ENCODE measurements at places on chromosomes 2 and 18.
A peak's percentile ranks its signal among the peaks of the same experiment; 100 is the strongest.

- DNase-seq: no peak
These were observed 76.0 kb downstream of the KLHL29 start for GRCh38 chr2:23460993-23461392.

GRCh38 chr18:55900380-55900779 is 312.4 kb upstream of the TCF4 start:
- DNase-seq: no peak

DNA sequence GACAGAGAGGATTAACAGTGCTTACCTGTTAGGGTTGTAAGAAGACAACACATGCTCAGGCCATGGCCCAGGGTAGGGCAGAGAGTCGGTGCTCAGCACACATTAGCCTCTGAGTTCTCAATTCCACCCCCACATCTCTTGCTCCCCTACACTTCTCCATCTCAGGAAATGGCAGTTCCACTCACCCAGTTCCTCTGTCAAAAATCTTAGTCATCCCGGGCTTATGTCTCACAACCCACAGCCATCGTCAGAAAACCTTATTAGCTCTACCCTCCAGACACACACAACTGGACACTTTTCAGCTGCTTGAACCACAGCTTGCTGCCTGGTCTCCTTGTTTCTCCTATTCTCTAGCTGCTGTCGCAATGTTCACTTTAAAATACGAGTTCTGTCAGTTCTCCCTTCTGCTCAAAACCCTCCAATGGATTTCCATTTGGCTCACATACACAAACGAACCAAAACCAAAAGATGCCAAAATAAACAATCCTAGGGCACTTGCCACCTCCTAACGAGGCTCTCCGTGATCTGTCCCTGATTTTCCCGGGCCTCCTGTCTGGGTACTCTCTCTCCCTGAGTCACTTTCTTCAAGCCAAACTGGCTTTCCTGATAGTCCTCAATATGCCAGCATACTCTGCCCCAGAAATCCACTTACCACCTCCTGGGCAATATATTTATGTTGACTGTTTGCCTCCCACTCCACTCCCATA is 89.7 kb downstream of the KCTD1 start:
- no peak for DNase-seq

DNA sequence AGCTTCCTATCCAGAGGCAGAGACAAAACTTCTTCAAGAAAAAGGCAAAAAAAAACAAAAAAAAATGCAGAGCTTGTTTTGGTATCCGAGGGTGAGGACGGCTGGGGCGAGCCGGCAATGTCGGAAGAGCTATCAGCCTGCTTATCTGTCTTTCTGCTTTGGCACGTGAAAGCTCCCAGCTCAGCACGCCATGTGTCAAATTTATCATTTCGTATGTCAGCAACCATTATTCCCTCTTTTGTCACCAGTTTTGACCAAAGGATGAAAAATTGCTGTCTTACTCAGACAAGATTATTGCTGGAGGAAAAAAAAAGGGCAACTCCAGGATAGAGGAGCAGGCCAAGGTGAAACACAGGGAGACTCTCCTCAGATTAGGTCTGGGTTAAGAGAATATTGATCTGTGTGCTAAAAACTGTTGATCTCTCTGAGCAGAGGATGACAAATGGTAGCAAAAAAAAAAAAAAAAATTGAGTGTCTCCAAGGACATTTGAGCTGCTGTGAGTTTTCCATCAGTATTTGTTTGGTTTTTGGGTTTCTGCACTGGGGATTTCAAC is 532.0 kb upstream of the POU3F3 start:
- DNase-seq: no peak

DNA sequence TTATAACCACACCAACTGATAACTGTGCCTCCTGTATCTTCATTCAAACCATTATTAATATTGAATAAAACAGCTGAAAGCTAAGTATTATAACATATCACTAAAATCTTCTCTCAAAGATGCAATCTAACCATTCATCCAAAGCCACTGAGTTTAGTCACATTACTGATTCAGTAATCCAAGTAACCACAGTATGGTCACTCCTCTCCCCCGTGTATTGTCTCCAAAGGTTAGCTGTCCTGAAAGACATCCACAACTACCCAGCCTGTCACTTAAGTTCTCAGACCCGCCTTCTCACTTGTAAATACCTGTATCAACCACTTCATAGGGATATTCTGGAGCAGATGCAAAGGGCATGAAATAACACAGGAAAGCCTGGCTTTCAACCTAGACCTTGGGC is 213.4 kb upstream of the BOD1L2 start:
- no peak for DNase-seq

DNA sequence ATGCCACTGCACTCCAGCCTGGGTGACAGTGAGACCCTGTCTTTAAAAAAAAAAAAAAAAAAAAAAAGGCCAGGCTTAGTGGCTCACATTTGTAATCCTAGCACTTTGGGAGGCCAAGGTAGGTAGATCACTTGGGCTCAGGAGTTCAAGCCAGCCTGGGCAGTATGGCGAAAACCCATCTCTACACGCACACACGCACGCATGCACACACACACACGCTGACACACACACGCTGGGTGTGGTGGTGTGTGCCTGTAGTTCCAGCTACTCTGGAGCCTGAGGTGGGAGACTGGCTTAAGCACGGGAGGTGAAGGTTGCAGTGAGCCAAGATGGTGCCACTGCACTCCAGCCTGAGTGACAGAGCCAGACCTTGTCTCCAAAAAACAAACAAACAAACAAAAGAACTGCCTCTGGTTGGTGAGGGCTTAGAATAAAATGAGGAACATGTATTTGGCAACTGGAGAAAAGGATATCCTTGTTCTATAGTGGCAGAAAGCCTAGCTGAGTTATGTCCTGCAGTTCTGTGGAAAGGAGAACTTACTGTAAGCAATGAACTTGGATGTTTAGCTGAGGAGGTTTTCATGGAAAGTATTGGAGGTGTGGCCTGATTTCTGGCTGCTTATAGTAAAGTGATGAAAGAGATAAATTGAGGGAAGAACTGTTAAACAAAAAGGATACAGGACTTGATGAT is 34.0 kb downstream of the HAT1 start:
- no peak for DNase-seq

DNA sequence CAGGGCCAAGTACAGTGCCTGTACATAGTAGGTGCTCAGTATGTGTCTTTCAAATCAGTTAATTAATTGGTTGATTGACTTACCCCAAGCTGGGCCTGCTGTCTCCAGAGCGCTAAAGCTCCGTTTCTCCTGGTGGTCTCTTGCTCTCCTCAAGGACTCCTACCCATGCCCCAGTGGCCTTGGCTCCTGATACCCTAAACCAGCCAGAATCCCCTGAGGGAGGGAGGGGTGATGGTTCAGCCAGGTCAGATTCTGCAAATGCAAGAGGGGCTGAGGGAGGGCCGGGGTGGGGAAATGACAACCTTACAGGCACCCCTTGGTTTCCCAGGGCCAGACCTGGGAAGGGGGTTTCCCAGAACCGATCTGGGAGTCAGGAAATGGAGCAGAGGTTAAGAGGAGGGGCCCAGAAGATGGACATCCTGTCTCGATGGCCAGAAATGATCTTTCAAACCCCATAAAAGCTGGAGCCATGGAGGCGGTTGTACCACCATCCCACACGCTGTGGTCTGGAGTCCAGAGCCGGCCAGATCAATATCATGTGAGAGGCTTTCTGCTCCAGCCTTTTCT is 209.1 kb downstream of the TNS1 start:
- DNase-seq: no peak

DNA sequence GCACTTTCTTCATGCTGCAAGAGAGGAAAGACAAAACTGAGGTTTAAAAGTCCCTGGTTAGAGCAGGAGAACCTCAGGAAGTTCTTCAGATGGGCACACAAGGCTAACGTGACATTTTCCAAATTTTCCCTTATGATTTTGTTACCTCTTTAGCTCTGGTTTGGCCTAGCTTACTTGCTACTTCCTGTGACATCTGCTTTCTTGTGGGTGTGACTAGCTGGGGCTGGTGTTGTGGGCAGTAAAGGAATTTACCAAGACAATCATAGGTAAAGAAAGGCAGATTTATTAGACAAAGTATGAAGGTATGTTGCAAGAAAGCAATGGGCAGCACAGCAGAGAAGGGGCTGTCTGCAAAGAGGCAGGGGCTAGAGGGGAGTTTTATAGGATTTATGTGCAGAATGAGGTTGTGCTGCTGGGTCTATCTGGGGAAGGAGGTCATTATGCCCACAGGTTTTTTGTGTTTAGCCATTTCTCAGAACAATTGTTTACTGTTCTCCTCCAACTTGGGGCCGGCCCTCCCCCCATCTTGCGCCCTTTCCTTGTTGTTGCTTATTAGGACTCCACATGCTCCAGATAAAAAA is 6.7 kb upstream of the TNP1 start:
- DNase-seq: no peak

- DNase-seq: peak; percentile 19
These were observed at the start of gene LRP2 for GRCh38 chr2:169362118-169362893. Gene LRP2, minus strand, starts transcription at chr2:169362534. Its CDS starts 135 bp downstream, at chr2:169362399.

- no peak for DNase-seq
These were observed 211.6 kb downstream of the DOK6 start for GRCh38 chr18:69612242-69612641.

DNA sequence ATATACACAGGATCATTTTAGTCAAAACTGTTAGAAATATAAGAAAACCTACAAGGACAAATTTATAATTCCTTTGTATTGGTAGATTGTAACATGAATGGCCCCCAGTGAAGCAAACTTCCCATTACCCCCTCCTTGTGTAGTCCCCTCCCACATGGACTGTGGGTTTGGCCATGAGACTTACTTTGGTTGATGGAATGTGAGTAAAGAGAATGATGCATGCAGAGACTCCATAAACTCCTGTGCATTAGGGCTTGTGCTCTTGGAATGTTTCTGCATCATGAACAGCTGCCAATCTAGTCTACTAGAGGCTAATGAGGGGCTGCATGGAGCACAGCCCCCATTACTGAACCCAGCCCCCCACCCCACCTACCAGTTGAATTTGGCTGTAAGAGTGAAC is 8.3 kb upstream of the TGFA start:
- DNase-seq: no peak

GRCh38 chr2:5353565-5353964 is 338.6 kb upstream of the SOX11 start:
- no peak for DNase-seq

DNA sequence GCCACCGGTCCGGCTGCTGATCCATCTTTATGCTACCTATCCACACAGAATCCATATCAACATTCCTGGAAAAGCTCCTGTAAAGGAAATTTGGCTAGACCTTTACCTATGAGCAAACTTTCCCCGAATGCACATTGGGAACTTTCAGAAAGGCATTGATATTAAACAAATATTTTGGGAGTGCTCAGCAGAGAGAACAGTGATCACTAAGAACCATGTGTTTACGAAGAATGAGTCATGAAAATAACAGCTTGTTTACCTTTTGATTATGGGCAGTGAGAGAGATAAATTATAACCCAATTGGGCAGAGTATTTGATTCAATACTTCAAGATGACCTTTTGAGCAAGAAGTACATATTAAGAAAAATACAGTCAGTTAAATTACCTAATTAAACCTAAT is 189.7 kb upstream of the CDH2 start:
- no peak for DNase-seq

- no peak for DNase-seq
These were observed 135.9 kb downstream of the RHBDD1 start for GRCh38 chr2:226971770-226972169.

DNA sequence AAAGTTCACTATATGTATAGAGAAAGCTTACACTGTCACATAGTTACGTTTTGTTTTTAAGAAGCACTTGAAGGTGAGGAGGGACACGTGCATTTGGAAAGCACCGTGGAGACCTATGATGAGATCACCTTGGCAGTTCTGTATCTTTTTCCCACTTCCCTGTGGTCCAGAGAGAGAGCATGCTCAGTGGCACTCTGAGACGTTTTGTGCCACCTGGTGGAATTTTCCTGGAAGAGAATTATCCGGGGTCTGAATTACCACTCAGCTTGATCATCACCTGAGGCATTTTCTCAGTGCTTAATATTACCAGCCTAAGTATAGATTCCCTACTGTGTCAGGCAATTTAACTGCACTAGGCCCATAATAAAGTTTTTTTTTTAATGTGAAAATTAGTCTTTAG is 469.4 kb upstream of the SMIM21 start:
- no peak for DNase-seq

Measured in activated CD4-positive, alpha-beta T cell treated with anti-CD3 and anti-CD28 coated beads for 4 hours (primary cell).